Kidney capillary endothelial cell (primary cell): ENCODE measurements at places on chromosomes 1 and 21.
A peak's percentile ranks its signal among the peaks of the same experiment; 100 is the strongest.

GRCh38 chr1:1628754-1629429 lies 3.1 kb upstream of the MMP23B start:
- no peak for DNase-seq

DNA sequence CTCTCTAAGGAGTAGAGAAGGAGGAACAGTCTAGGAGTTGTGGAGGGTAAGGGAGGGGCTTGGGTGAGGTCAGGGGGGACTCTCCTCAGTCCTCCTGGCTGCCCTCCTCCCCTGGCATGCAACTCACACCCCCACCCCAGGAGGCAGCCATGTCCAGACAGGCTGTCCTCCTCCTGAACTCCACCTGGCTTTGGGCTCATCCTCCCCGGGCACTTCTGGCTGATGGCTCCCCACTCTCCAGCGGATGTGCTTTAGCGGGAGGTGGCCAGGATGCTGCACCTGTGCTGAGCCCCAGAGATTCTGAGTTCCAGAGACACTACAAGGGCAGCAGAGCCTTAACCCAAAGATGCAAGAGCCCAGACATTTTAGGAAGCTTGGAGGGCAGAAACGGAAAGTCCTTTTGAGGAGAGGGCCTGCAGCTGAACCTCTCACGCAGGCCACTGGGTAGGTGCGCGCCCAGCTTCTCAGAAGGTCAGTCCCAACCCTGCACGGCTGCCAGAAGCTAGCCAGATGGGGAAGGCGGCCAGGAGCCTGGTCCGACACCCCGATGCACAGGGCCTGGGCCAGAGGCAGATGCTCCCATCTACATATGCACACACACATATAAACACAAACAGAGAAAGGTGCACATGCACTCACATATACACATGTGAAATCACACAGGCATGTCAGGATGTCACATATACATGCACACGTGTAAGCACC lies 83.4 kb downstream of the PDE9A start:
- no peak for DNase-seq

DNA sequence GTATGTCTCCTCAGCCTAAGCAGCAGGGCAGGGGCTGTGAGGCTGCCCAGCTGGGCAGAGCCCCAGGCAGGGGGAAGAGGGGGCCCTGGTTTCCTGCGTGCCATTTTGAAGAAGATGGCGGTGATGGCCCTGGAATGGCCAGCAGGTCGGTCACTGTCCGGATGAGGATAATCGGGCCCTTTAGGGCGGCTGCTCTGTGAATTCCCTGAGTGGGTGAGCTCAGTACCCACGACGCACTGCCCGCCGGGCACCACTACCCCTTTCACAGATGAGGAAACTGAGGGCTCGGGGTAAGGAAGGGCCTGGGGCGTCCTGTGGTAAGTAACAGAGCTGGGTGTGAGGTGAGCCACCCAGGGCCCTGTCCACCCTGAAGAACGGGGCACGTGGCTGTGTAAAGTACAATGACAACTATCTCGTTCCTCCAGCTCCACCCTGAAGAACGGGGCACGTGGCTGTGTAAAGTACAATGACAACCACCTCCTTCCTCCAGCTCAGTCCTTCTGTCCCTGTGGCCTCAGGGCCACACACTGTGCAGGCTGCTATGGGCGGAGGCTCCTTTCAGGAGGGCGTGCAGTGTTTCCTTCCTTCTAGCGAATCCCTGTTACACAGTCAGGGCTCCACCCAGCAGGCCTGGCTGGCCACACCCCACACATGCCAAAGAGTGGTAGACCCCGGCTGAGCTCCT lies 23.2 kb downstream of the ITGB2 start:
- no peak for DNase-seq

DNA sequence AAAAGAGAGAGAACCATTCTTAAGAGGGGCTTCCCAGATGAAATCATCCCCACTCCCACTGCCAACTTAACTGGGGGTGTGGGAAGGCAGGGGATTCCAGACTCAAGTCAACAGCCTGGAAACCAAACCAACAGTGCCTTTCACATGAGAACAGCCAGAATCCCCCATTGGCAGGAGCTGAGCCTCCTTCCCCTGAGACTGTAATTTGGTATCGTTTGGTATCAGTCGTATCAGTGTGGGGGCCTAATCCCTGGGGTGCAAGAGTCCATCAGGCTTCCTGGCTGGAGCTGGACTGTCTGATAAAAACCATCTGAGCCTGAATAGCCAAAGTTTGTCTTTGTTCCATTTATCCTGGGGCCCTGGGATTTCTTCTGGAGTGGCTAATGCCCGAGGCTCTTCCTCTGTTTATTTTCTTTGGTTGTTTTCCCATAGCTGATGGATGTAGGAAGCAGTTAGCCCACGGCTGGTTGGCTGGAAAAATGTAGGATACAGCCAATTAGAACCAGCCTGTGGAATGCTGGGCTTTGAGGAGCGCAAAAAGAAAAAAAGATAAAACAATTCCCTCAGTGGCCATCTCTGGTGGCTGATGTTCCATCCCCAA lies 84.6 kb downstream of the LAMC2 start:
- DNase-seq = no peak

- peak; percentile 72 for DNase-seq
These were observed 162.3 kb downstream of the PSMG1 start for GRCh38 chr21:39020751-39021477.

GRCh38 chr1:247548769-247549182 lies at the start of gene GCSAML:
GCSAML (plus strand) TSS chr1:247549134; CDS start chr1:247549192, 58 bp downstream.
- DNase-seq = no peak
